ENCODE measurements at places on chromosomes 11 and 22. TPM values are rescaled to one million over a fixed set of nuclear protein-coding genes. Genes with fewer than 3 reads are reported as not detected.

DUSP8 gene
- total RNA-seq = 0.73 TPM

MS4A15 gene
- not detected for total RNA-seq

KRTAP5-5 gene
- total RNA-seq = not detected

RIC3 gene
- total RNA-seq = not detected

ROBO4 gene
- total RNA-seq = not detected
